NCI-H1436 treated with DMSO at 0.1 percent for 48 hours (cell line): ENCODE measurements at places on chromosomes 12 and 14.

- DNase-seq: no peak
Observed at GRCh38 chr14:30118992-30119640, 191.5 kb upstream of the PRKD1 start.

GRCh38 chr12:124368421-124369032, 73.6 kb downstream of the RFLNA start:
- no peak for DNase-seq

- no peak for DNase-seq
Observed at GRCh38 chr12:82870771-82871377, 184.2 kb downstream of the TMTC2 start.

DNA sequence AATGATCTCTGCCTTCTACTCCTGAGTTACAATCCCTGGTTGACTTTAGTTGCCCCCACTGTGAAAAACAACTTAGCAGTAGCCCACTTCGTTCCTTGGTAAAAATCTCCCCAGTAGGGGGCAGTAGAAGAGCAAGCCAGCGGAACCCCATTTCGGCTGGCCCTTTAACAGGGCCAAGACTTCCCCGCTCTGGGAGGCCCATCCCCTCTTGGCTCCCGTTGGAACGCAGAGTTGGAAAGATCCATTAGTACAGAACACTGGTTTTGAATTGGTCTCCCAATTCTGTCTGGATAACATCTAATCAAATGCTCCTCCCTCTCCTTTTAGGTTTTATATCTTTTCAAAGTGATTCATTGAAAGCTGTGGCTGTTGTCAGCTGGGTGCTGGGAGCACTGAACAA, 1133.3 kb downstream of the BCL11B start:
- DNase-seq: no peak

GRCh38 chr12:6827982-6828780, at the start of gene P3H3:
Gene P3H3, plus strand, starts transcription at chr12:6828407. Its CDS starts 34 bp downstream, at chr12:6828441.
- no peak for DNase-seq

DNA sequence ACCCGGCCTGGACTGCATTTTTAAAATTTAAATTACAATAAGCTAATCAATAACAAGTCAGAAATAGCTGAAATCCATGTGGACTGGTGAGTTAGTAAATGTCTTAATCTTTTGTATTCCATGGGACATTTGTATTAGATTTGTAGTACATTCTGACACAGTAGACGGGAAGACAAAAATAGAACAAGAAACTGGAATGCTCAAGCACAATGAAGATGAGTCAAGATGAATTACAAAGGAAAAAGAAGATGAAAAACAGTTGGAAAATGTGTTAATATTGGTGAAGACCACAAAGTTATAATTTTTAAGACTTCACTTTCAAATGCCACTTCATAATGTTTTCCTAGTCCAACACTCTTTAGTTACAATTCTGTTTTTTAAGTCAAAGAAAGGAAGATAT, 97.8 kb upstream of the FERMT2 start:
- no peak for DNase-seq

- DNase-seq: no peak
Observed at GRCh38 chr12:62632411-62632918, 165.8 kb downstream of the MON2 start.

GRCh38 chr14:37194698-37195097, 3.0 kb upstream of the MIPOL1 start:
- no peak for DNase-seq

GRCh38 chr14:63210812-63211211, 6.6 kb downstream of the RHOJ start:
- DNase-seq: no peak

- DNase-seq: no peak
Observed at GRCh38 chr12:27844366-27845090, 64.5 kb upstream of the MANSC4 start.

- no peak for DNase-seq
Observed at GRCh38 chr12:3431686-3432085, 59.3 kb upstream of the PRMT8 start.

DNA sequence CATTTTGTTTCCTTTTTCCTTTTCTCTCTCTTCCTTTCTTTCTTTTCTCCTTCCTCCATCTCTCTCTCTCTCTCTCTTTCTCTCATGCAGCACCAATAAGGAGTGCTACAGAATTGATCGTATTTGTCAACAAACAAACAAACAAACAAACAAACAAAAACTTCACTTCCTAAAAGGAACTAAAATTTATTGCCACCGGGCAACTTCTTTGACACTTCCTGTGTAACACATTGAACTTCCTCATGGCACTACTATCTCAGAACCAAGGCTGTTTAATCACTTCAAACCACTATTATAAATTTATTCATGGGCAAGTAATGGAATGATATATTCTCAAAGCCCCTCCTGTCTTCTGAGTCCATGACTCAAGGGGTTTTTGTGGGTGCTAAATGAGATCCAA, 51.3 kb downstream of the SERPINA3 start:
- no peak for DNase-seq

GRCh38 chr12:127770118-127770517, 496.9 kb upstream of the TMEM132C start:
- DNase-seq: no peak

- no peak for DNase-seq
Observed at GRCh38 chr12:116213885-116214527, 63.5 kb downstream of the MED13L start.

GRCh38 chr12:108594-108993, 42.0 kb downstream of the IQSEC3 start:
- DNase-seq: no peak

DNA sequence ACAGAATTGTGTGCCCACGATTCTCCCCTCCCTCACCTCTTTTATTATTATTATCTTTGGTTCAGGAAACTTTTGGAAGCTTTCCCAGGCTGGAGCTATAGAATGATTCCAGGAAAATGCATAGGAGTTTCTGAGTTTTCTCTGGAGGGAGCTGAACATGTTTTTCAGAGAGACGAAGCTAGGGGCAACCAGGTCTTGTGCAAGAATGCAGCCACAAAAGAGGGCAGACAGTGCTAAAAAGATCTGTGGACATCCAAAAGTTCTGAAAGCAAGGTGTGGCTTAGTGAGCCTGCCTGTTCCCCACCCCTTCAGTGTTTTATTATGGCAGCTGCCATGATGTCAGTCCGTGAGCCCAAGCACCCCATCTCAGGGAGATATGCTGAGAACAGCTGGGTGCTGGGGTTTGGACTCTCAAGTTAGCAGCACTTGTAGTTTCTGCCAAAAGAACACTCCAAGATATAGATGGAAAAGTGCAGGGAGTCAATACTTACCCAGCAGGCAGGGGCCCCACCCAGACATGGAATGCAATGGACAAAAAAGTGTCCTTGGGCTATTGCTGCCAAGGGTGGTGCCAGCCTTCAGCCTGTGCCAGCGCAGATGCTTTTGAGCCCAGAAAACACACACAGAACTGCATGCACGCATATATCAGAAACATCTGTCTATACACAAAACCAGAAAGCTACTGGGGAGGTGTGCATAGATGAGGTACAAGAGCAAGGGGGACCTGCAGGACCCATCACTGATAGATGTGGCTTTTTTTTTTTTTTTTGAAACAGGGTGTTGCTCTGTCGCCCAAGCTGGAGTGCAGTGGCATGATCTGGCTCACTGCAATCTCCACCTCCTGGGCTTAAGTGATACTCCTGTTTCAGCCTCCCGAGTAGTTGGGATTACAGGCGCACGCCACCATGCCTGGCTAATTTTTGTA, 17.0 kb upstream of the IRF2BPL start:
- no peak for DNase-seq

GRCh38 chr12:14275886-14276285, 89.6 kb upstream of the ATF7IP start:
- no peak for DNase-seq

DNA sequence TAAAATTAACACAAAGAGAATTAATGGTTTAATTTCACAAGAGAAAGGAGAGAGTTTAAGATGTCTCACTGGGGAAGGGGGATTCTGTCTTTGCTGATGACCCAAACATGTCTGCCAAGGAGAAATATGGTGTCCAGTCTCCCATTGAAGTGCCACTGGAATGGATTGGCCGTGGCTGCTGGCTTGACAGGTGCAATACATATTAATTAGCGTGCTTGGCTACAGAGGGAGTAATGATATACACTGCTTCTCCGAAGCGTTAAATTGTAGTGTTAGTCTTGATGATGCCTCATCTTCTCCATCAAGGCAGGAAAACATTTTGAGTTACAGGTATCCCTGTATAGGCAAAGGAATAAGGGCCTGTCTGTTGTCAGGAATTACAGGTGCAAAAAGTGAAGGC, 393.4 kb upstream of the TMPO start:
- DNase-seq: no peak

GRCh38 chr14:55120571-55121495, 8.2 kb upstream of the LGALS3 start:
- DNase-seq: no peak

- DNase-seq: no peak
Observed at GRCh38 chr14:37824939-37825712, 229.7 kb downstream of the TTC6 start.

GRCh38 chr12:106907411-106907810, 48.3 kb upstream of the TMEM263 start:
- DNase-seq: no peak

DNA sequence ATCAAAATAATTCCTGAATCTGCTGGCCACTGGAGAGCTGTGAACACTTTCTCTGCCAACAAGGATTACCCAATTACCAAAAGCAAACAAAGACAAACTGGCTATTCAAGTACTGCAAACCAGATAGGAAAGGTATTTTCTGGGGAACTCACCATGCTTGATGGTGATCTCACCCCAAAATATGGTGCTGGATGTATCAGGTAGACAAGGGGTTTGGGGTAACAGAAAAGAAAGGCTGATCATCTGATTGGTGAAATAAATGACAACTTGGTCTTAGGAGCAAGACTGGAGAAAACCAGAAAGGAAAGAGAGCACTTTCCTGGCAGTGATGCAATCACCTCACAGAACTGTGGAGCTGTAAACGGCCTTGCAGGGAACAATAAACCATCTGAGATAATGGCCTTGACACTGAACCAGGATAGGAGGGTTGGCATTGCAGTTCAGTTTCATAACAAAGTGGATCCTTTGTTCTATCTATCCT, 31.0 kb upstream of the NPFF start:
- DNase-seq: no peak

DNA sequence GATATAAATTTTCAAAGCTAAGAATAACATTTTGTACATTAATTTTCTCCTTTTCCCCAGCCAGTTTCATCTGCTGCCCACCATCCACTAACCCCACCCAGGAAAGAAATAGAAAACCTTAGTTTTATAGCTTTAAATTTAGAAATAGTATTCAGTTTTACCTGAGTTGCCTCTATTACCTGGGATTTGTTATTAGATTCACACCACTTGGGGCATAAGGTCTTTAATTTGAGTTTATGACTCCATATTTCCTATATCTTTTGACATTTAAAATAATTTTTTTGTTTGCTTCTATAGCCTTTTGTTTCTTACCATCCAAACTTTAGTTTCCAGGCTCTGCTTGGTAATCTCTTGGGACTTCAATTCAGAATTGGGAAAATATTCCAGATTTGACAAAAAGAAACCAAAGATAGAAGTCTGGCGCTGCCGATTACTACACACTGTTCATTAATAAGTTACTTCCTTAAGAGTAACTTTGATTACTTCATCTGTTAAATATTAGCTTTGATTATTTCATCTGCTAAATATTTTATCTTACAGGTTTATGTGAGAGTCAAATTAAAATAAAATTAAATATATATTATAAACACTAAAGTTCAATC, 485.5 kb upstream of the FOXG1 start:
- no peak for DNase-seq

DNA sequence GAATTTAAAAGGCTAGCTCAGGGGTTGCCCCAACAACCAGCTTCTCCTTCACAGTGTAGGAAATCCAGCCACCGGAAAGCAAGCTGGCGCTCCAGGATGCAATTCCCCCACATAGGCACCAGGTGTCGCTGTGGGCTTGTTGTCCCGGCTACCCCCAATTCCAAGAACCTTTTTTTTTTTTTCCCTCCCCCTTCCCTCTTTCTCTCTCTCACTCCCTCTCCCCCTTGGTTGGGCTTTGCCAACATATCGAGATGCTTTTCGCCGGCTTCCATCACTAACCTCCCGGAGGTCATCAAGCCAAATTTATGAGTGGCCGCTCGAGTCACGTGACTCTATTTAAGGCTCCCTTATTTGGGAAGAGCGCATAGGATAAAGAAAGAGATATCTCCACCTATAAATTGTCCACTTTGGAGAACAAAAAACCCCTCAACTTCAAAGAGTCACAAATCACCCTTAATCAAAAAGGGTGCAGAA, at the start of gene HOXC5:
Gene HOXC5, plus strand, starts transcription at position 424 of the 474 bp plus-strand sequence. CDS start 73 bp downstream, outside the sequence.
- DNase-seq: no peak

DNA sequence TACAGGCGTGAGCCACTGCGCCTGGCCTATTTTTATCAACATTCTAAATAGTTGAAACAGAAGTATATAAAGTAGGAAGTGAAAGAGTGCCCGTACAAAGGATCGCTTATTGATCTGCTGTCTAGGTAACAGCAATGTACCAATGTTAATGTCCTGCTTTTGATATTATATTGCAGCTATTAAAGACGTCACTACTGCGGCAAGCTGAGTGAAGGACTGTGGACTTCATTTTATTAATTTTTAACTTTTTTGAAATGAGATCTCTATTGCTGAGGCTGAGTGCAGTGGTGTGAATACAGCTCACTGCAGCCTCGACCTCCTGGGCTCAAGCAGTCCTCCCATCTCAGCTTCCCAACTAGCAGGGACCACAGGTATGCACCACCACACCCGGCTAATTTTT, 10.8 kb downstream of the PTGR2 start:
- no peak for DNase-seq

DNA sequence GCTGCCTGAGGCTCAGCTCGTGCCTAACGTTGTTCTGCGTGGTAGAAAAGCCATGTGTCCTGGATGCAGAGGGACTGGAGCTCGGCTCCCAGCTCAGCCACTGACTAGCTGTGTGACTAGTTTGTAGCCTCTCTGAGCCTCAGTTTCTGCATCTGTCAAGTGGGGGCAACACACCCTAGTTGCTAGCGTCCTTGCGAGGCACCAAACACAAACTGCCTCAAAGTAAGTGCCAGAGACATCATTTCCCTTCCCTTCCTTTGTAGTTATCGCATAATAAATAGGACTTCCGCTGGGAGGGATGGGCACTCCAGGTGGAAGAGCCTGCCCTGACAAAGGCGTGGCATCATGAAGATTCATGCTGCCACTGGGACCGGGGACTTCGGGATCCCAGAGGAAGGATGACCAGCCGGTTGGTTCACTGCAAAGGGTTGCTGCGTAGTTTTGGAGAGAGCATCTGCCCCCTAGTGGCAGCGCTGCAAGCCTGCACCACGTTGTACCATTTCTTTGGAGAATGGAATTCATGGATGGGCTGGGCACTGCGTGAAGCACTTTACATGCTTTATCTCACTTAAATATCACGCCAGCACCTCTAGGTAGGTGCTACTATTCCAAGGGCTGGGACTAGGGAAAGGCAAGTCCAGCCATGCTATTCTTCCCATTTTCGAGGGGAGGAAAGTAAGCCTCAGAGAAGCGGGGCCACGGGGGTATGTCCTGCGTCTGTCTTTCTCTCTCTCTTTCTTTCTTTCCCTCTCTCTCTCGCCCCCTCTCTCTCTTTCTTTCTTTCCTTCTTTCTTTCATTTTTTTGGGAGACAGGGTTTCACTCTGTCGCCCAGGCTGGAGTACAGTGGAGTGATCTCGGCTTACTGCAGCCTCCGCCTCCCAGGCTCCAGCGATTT, 4.6 kb downstream of the CCDC197 start:
- no peak for DNase-seq

GRCh38 chr12:69527506-69528272, 57.5 kb downstream of the FRS2 start:
- DNase-seq: no peak

- no peak for DNase-seq
Observed at GRCh38 chr12:15701206-15701605, 88.0 kb downstream of the EPS8 start.

GRCh38 chr12:9797722-9798619, 29.3 kb upstream of the KLRF1 start:
- no peak for DNase-seq
